Activated T-cell treated with anti-CD3 and anti-CD28 coated beads, Interleukin-2, amount 50 U/mL, for 4 hours (primary cell): ENCODE measurements at places on chromosomes 5 and 9.

DNA sequence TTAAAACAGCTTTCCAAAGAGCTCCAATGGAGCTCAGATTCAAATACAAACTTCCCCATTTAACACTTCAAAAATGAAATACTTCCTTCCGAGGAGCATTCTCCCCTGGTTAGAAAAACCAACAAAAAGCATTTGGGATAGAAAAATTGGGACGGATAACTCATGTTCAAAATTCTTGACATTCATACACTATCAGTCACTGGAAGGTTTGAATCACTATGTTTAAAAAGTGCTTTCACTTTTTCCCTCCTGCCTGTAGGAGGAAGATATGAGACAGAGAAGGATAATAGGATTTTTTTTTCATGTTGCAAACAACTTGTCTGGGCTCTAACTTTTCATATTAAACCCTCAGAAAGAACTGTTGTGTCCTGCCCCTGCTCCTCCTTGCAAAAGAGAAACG is 412.0 kb downstream of the ACTL7B start:
- DNase-seq, result no peak

- DNase-seq, result no peak
These were observed 82.9 kb downstream of the CACNA1B start for GRCh38 chr9:137960496-137960895.

DNA sequence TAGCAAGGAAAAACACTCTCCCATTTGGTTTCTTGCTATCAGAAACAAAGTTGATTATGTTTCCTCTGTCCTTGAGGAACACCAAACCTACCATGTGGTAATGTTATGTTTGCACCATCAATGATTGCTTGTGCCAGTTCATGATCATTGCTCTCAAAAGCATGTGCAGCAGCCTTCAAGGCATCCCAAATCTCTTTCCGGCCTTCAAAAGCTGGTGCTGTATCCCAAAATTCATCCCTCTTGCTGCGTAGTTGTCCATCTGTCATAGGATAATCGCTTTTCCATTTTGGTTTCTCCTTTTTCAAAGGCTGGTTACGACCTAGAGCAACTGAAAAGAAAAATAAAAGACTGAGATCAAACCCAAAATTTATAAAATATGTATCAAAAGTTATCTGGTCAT is 40.1 kb downstream of the EFCAB9 start:
- no peak for DNase-seq

DNA sequence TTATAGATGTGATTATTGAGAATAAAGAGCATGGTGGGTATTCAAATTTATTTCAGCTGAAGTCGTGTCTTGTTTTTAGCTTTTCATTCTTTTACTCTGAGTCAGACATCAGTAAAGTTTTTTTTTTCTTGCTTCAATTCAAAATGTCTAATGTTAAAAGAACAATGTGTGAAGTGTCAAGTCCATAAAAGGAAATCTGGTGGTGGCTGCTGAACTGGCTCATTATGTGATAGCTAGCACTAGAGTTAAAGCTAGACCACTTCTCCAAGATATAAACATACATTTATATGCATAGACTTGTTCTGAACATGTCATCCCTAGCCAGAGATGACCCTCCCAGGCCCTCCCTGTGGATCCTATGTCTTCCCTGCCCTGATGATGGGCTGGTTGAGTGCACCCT is 338.3 kb downstream of the RAB3C start:
- no peak for DNase-seq

GRCh38 chr5:1950708-1951103 is 68.0 kb upstream of the IRX4 start:
- DNase-seq, result no peak

- DNase-seq, result no peak
These were observed 82.8 kb upstream of the RORB start for GRCh38 chr9:74414325-74414724.

DNA sequence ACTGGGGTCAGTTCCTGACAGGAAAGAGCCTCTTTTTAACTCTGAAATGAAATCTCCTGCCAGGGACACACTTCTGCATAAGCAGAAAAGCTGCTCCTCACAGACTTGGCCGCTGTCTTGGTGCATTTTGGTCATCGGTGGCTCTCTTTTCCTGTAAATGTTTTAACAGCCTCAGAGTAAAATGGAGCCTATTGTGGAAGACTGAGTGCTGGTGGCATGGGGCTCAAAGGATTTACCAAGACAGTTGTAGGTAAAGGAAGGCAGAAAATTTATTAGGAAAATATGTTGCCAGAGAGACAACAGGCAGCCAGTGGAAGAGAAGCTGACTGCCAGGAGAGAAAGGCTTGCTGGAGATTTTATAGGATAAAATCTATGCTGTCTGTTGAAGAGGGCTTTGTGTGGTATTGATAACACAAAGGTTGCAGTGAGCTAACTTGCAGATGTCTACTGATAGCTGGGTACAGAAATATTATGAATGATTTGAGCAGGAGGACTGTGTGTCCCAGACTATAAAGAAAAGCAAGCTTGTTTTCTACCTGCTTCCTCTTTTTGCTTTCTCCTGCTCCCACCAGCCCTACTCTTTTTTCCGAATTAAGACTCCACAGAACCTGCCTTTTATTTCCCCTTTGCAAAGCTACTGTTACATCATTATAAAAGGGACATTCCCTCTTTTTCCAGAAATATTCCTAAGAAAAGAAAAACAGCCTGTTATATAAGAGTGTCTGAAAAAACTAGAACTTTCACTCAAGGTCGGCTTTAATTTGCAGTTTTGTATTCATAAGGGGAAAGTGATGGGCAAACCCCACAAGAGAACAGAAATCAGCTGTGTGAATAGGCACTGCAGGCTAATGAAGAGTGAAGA is 27.9 kb upstream of the IFNA14 start:
- no peak for DNase-seq

- DNase-seq, result no peak
These were observed 492.3 kb downstream of the SPATA31D1 start for GRCh38 chr9:82480921-82481320.

- DNase-seq, result no peak
These were observed 11.8 kb downstream of the NR2F1 start for GRCh38 chr5:93594591-93595419.

GRCh38 chr5:154844809-154845208 is 5.6 kb downstream of the FAXDC2 start:
- no peak for DNase-seq

DNA sequence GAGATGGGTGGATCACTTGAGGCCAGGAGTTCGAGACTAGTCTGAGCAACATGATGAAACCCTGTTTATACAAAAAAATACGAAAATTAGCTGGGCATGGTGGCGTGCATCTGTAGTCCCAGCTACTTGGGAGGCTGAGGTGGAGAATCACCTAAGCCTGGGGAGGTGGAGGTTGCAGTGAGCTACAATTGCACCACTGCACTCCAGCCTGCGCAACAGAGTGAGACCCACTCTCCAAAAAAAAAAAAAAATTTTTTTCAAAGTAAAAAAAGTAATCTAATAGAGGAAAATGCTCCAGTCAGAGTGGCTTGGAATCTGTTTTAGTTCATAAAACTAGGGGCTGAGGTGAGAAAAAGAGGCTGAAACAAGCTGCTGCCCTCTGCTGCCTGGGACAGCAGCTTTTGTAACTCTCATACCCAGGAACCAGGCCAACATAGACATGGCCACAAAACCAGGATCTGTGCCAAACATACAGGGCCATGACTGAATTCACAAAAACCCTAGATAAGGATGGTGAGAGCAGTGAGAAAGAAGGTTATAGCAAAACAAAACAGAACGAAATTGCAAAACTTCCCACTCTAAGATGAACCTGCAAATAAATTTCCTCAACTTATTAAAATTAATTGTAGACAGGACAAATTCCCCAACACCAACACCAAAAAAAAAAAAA is 13.1 kb upstream of the DCAF12 start:
- DNase-seq, result no peak

- DNase-seq, result no peak
These were observed 138.1 kb downstream of the DIRAS2 start for GRCh38 chr9:90504486-90504885.

DNA sequence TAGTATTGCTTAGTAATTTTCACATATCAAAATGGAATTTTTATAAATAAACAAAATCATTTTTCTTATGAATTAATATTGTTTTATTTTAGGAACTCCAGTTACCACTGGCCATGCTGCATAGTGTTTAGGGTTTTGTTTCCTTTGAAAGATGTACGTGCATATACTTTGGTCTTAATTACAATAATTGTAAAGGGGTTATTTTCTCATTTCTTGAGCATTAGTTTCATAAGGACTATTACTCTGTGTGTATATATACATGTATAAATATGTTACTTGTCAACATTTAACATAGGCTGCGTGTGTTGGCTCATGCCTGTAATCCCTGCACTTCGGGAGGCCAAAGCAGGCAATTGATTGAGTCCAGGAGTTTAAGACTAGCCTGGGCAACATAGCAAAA is 21.6 kb downstream of the ACO1 start:
- no peak for DNase-seq

DNA sequence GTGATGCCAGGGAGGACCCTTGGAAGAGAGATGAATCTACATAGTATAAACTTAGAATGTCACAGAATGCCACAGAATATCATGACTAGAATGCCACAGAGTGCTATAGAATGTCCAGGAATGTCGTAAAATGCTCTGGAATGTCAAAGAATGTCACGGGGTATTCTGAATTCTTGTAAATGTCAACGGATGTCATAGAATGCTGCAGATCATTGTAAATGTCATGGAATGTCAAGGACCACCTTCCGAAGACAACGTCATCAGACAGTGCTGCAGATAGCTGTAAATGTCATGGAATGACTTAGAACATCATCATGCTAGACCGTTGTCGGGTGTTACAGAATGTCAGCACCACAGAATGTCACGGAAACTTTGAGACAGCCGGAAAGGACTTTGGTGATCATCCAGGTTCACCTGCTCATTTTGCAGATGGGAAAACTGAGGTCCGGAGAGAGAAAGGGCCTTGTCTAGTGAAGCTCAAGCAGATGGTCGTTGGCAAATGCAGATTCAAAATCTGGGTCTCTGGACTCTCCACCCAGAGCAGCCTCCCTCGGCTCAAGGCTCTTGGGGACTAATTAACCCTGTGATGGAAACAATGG is 117.1 kb downstream of the LHX2 start:
- no peak for DNase-seq

GRCh38 chr5:172450861-172451695 is 3.2 kb downstream of the SH3PXD2B start:
- DNase-seq, result no peak

- no peak for DNase-seq
These were observed 1.1 kb upstream of the CNTFR start for GRCh38 chr9:34590381-34591247.

GRCh38 chr5:66856041-66856805 is 260.0 kb downstream of the MAST4 start:
- no peak for DNase-seq

- DNase-seq, result no peak
These were observed 268.2 kb downstream of the ISL1 start for GRCh38 chr5:51651476-51651875.

- no peak for DNase-seq
These were observed 1125.4 kb downstream of the EFNA5 start for GRCh38 chr5:106545325-106545724.

DNA sequence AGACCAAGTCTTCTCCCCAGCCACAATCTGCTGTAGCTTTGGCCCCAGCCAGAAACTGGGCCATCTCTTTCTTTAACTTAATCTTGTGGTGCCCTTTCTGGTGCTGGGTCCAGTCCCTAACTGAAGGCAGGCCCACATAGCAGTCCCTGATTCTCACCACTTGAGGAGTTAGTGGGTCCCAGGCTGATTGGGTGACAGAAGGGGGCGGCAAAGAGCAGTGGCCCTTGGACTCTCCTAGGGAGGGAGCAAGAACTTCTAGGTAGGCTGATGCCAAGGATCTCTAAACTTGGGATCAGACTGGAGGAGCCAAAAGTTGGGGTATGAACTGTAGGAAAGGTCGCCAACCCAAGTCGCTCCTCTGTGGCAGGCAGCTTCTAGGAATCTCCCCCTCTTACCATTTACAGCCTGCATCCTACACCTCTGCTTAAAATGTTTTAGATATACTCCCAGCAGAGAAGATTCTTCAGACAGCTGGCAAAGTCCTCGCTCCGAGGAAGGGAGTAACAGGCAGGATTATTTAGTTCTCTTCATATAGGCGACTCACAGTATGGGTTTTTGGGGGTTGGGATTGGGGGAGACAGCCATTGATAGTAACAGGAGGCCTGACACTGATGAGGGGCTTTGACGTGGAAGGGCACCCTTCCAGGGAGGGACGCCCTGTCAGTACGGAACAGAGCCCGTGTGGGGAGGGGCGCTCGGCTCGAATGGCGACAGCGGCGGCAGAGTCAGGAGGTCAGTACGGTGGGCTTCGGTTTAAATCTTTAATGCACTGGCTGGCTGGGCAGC is 2.0 kb upstream of the CCL27 start:
- peak; percentile 49 for DNase-seq

DNA sequence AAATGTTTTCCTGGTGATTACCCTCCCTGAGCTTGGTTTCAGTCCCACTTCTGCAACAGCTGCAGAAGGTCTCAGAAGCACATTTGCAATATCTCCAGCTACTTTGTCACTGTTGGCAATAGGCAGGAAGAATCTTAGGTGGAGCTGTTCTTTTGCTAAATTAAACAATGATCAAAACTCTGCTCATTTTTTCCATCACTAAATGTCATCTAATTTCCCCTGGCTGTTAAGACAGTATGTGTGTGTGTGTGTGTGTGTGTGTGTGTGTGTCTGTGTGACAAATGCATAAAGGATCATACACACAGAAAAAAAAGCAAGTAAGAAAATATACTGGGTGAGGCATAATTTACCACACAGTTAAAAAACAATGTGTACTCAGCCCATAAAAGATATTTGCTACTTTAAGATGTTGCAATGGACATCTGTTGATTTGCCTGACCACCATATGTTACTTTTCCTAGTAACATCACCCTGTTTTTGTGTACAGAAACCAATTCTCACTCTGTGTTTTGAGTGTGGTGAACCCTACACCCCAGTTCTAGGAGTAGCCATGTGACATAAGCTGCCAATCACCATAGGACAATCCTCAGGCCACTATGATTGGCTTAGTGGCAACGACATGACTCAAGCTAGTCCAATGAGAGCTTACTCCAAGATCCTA is 572.6 kb upstream of the CLINT1 start:
- DNase-seq, result no peak

DNA sequence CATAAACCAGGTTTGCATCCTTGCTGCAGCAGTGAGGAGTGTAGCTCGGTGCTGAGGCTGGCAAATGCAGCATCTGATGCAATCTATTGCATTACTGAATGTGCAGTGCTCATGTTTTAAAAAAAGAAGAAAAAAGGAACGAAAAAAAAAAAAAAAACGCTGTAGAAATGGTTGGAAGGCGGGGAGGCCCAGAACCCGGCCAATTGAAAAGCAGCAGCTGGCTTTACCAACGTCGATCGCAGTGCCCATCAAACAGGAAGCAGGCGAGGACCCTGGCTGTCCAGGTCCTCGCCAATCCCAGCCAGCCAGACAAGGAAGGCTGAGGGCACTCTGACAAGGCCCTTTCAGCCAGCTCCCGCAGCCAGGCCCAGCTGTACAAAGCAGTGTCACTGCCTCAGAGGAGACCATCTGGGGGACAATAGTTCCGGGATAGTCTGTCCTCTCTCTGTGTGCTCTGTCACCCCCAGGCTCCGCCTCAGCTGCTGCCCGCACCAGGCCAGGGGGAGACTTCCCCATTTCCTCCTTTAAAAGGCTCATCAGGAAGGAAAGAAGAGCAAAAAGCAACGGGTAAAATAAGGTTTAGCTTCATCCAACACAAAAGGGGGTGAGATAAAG is 21.8 kb upstream of the CPEB4 start:
- DNase-seq, result no peak

GRCh38 chr9:111952559-111952958 is 55.9 kb downstream of the UGCG start:
- DNase-seq, result no peak
